ENCODE measurements at places on chromosomes 12 and 14.

- DNase-seq: no peak
Observed at GRCh38 chr12:117033382-117034221, 65.6 kb downstream of the TESC start.

- no peak for DNase-seq
Observed at GRCh38 chr14:64502887-64503433, 678 bp downstream of the ZBTB25 start.

GRCh38 chr12:69095765-69096477 is 143.4 kb upstream of the CPSF6 start:
- DNase-seq: no peak

DNA sequence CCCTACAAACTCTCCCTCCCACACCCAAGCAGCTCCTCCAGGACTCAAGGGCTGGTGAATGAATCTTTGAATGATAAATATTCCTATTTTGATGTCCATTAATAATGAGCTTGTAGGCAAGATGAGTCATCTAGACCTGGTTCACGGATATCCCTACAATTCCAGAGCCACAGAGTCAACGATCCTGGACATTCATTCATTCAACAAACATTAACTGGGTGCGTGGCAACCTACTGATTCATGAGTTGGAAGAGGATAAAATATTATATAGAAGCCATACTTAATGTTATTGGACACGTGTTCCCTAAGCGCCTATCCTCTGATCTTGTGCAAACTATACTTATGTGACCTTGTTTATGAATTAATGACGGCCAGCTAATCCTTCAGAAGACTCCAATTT is 420 bp upstream of the OTUB2 start:
- no peak for DNase-seq

DNA sequence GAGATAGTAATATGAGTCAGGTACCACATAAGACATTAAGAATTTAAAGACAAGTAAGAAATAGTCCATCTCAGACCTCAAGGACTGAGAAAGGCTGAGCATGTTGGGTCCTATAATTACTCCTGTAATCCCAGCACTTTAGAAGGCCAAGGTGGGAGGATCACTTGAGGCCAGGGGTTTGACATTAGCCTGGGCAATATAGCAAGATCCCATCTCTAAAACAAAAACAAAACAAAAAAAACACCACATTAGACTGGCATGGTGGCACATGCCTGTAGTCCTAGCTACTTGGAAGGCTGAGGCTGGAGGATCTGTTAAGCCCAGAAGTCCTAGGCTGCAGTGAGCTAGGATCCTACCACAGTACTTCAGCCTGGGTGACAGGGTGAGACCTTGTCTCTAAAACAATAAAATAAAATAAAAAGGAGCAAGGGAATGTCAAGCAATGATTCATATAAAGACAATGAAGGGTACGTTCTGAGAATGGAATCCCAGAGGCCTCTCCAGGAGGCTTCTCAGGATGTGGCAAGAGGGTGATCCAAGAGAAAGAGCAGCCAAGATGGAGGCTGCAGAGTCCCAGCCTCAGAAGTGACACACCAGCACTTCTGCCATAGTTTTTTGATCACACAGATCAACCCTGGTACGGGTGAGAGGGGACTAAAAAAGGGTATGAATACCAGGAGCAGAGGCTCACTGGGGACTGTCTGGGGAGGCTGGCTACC is 206.4 kb downstream of the CRADD start:
- no peak for DNase-seq

- no peak for DNase-seq
Observed at GRCh38 chr12:32535288-32535999, 136.1 kb downstream of the FGD4 start.

DNA sequence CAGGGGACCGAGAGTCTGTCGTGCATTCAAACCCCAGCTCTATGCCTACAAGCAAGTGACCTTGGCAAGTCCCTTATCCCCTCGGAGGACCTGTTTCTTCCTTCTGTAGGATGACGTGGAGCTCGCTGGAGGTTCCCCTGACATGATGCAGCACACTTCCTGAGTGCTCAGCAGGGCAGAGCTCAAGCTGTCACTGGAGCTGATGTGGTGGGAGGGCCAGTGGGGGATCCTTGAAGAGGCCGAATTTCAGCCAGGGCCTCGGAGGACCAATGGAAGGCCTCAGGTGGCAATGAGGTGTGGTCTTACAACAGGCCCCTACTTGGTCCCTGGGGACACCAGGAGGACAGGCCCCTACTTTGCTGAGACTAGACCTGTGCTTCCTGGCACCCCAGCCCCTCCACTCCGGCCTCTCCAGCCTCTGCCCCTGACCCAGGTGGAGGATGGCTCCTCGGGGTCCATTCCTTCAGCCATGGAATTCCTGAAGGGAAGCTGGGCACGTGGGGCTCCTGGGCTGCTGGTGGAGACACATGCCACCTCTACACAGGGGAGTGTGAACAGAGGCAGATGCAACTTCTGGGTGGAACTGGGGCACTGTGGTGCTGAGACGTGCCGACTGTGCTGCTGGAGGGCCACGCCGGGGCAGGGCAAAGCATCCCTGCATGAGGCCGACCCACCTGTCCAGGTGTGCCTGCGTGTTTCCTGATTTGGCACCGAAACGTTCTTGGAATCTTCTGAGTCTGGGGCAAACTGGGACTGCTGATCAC is 18.7 kb upstream of the KIF26A start:
- no peak for DNase-seq

DNA sequence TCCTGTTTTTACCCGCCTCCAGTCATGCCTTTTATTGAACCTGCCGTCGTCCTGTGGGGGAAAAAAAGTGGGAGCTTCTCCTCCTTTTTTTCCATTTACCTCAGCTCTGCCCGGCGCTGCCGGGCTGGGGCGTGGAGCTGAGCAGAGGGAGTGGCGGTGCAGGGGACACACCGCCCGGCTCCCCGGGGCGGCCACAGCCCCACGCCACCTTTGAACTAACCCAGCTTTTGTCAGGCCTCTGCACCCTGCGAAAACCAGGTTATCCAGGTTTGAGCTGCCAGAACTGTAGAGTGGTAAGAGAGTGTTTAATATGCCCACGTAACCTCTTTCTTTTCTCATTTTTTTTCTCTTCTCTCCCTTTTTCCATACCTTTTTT is 161.0 kb upstream of the FKBP4 start:
- DNase-seq: no peak

- DNase-seq: no peak
Observed at GRCh38 chr12:28507033-28507432, 316.8 kb downstream of the CCDC91 start.

GRCh38 chr12:6178981-6179761 is 21.0 kb upstream of the CD9 start:
- DNase-seq: no peak

- no peak for DNase-seq
Observed at GRCh38 chr14:93868165-93868564, 59.0 kb upstream of the FAM181A start.

DNA sequence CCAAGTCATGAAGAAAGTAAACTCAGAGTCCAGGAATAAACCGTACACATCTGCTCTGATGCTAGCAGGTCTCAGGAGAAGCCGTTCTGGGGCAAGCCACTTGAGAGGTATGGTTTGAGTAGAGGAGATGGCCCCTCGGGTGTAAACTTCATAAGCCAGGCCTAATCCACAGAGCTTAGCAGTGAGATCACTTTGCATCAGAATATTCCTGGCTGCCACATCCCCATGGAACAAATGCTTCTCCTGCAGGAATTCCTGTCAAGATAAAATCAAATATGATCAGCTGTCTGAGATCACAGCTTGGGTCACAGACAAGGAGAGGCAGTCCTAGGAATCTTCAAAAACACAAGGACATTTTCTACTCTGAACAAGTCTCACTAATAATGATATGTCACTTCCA is 11.2 kb upstream of the MAGOHB start:
- no peak for DNase-seq

DNA sequence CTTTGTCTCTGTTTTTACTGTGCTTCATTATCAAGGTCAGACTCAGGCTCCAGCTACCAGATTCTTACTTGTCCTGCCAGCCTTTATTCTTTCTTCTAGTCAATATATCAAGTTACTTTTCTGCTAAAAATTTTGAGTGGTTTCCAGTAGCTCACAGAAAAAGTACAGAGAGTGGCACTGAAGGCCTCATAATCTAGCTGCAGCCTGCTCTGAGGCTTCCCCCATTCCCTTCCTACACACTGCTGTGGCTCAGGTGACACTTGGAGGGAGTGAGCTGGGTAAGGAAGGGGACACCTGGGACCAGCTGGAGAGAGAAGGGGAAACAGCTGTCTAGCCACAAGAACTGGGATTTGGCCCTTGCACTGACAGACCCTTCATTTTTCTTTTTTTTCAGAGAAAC is 25.4 kb downstream of the TTC6 start:
- no peak for DNase-seq

DNA sequence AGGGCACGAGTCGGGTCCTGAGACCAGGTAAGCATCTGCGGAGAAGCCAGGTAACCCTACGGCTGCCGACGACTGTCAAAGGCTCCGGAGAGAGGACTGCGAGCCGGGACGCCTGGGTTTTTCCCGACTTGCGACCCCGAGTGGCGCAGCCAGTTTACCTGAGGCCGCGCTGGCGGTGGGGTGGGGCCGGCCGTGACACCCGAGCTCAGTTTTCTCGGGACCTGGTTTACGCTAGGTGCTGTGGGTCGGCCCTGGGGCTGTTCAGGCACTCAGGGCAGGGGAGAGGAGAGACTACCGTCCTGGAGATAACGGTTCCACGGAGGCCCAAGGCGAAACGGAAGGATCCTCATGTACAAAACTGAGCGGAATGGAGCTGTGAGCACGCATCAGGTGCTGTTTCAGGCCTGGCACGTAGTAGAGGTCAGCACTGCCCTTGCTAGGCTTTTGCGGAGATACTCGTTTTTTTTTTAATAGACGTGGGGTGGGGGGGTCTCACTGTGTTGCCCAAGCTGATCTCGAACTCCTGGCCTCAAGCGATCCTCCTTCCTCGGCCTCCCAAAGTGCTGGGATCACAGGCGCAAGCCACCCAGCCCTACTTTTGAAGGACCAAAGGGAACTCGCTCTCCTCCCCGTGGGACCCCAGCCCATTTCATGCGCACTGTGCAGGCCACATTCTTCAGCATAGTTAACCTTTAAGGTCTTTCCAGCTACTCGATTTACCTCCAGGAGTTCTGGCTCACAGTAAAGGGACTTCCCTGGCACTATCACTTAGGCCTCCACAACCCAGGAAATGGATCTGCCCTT is 471 bp downstream of the MTRFR start:
- no peak for DNase-seq

DNA sequence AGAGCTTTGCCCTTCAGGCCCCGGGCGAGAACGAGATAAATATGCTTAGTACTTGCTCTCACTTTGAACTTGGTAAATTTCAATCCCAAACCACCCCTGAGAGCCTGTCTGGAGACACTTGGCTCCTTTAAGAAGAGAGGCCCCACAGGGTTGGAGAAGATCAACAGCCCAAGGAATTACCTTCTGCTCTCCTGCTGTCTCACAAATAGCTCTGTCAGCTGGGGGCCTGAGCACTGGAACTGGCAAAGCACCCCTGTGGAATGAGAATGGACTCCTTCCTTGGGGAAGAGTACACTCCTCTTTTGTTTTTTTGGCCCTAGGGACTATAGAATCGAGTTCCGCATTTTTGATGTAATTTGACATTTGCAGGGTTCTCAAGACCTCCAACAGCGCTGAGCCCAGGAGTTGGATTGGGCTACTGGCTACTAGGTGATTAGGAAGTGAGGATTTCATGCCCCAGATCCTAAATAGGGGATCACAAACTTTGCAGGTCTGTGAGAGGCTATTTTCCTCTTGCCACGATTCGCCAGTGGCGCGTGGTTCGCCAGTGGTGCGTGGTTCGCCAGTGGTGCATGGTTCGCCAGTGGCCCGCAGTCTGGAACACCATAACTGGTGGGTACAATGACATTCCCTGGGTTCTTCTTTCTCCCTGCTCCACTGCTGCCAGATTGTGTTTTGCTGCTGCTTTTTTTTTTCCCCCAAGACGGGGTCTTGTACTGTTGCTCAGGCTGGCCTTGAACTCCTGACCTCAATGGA is 17.8 kb upstream of the MEG3 start:
- DNase-seq: no peak

DNA sequence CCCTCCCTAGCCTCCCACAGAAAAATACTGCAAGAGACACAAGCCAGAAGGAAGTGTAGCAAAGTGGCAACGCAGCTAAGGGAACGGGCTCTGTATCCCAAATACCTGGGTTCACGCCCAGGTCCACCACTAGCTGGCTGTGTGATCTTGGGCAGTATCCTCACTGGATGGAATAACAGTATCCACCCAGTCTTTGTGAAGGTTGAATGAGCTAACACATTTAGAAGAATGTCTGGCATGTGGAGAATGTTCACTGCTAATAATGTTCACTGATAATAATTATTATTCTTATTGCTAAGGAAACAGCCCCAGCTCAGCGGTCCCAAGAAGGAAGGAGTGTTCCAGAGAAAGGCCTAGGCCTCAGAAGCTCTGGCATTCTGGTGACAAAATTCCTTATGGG is 70.9 kb downstream of the VWF start:
- no peak for DNase-seq

DNA sequence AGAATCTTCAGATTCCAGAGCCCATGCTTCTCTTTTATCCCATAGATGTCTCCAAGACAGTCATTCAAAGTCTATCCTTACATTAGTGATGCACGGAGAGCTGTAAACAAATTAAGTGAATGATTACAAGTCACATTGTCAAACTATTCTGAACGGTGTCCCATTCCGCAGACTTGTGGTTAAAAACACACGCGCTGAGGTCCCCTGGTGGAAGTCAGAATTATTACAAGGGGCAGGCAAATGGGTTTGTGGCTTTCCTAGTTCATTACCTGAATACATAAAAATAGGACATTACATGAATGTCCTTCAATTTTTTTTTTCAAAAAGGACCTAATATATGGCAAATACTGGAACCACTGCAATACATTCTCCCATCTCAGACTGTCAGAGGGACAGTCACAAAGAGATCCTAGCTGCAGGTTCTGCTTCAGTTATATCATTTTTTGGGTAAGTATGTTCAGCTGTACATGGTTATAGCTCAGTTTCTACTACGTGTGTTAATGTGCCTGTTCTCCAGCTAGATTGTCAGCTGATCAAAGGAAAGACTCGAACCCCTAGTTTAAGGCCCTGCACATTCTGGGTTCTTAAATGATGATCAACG is 53.1 kb upstream of the STON2 start:
- DNase-seq: no peak

GRCh38 chr12:104248444-104248843 is 32.9 kb downstream of the TXNRD1 start:
- no peak for DNase-seq

DNA sequence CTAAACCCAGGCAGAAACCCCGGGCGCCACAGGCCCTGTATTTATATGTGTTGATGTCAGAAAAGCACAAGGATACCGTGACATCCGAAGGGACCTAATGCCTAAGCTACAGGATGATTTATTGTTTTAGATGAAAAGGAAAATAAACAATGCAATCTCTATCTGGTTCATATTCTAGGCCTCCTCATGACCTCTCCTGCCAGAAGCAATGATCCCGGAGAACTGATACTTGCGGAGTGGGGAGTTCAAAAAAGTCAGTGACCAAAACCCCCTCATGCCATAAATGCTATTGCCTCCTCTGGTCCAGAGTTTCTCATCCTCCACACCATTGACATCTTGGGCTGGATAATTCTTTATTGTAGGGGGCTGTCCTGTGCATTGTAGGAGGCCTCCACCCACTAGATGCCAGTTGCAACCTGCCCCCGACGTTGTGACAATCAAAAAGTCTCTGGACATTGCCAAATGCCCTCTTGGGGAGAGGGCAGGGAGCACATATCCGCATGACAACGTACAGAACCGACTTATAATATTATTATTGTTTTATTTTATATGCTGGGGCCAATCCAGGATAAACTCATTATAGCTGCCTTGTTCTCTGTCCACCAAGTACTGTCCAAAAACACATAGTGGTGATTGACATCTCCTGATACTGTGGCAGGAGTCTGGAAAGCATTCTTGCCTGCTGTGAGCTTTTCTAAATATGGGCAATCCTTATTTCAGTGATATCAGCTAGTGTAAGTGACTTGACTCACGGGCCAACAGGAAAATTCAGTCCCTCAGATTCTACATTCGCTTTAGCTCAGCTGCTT is 1.1 kb upstream of the CSRP2 start:
- DNase-seq: no peak
